Gastrocnemius medialis (tissue), 4 donors: ENCODE measurements at places on chromosomes 3 and 15. TPM values are rescaled to one million over a fixed set of nuclear protein-coding genes. Genes with fewer than 3 reads are reported as not detected.

DNA sequence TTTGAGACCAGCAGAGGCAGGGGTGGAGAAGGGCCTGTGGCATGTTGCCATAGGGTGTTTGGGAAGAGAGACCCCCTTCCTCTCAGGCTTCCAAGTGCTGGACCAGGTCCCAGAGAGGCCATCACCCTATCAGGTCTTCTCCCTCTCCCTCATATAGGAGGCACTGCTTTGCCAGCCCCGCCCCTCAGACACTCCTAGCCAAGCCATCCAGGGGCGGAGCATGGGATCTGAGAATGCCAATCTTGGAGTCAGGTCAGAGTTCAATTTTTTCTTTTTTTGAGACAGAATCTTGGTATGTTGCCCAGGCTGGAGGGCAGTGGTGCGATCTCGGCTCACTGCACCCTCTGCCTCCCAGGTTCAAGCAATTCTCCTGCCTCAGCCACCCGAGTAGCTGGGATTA is 32.7 kb downstream of the CRABP1 start:
- no peaks in the 10 kb centered on the region for H3K4me1 ChIP-seq
- H3K36me3 ChIP-seq: no peaks in the 10 kb centered on the region
- H3K4me3 ChIP-seq: no peak overlapping the region
- DNase-seq: no peak

DNA sequence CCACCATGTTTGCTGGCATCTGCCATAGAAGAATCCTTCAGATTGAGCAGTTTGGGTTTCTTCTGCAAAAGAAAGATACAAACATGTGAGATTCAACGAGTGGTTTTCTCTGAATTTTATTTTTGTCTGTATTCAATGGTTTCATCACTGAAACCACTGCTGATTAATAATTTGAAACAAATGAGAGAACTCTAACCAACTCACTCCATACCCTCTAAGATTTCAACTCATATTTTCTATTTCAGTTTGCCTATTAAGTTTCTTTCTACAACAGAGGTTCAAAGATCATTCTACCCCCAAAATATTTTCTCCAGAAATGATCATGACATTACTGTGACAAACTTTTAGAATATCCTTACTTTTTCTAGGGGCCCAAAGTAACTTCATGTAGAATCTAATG is 38.7 kb upstream of the MAN2C1 start:
- H3K27ac ChIP-seq: no peak overlapping the region
- H3K4me1 ChIP-seq: no peaks in the 10 kb centered on the region
- no peaks in the 10 kb centered on the region for H3K27me3 ChIP-seq
- H3K4me3 ChIP-seq: no peak overlapping the region
- no peak for DNase-seq
- H3K36me3 ChIP-seq: peaks cover 94% of the 10 kb centered on the region

- no peaks in the 10 kb centered on the region for H3K4me1 ChIP-seq
- H3K27ac ChIP-seq: no peak overlapping the region
- DNase-seq: no peak
- H3K27me3 ChIP-seq: no peaks in the 10 kb centered on the region
- no peak overlapping the region for H3K4me3 ChIP-seq
- no peaks in the 10 kb centered on the region for H3K36me3 ChIP-seq
Measured at GRCh38 chr3:34180532-34180931, 382.1 kb downstream of the PDCD6IP start.

The TGM4 gene
- not detected for total RNA-seq

DNA sequence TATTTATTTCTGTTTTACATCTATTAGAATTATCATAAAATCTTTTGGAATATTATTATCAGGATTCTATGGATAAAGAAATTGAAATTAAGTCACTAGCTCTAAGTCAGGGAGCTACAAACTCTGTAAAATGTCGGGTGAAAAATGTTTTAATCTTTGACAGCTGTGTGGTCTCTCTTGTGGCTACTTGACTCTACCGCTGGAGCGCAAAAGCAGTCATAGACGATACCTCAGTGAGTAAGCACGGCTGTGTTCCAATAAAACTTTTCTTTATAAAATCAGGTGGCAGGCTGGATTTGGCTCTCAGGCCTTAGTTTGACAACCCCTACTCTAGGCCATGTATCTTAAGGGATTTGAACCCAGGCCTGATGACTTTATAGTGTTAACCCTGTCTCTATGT is 88.5 kb upstream of the PFN2 start:
- H3K27ac ChIP-seq: peak overlapping the region; percentile 94
- H3K4me3 ChIP-seq: no peak overlapping the region
- peaks cover 35% of the 10 kb centered on the region for H3K4me1 ChIP-seq
- DNase-seq: no peak
- H3K27me3 ChIP-seq: no peaks in the 10 kb centered on the region

GRCh38 chr3:33149342-33149741 is 35.5 kb downstream of the CRTAP start:
- no peak for DNase-seq
- H3K4me3 ChIP-seq: no peak overlapping the region
- H3K27me3 ChIP-seq: no peaks in the 10 kb centered on the region
- H3K36me3 ChIP-seq: no peaks in the 10 kb centered on the region

DNA sequence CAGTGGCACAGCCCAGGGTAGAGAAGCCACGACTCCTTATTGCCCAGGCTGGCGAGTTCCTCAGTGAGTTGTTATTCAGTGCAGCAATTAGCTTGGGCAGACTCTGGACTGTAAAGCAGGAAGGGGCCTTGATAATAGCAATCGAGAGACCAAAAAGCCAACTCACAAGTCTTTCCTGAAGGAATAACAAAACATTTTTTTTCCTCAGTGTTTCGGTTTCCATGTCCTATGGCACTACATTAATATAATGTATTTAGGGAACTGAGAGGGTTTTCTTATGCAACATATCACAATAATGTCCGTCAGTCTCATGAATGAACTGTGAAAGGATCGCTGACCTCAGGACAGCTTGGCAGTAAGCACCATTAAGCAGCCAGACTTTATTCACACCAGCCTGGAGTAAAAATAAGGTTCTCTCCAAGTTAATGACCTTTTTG is 248.9 kb upstream of the TBL1XR1 start:
- no peak overlapping the region for H3K27ac ChIP-seq
- H3K27me3 ChIP-seq: no peaks in the 10 kb centered on the region
- no peaks in the 10 kb centered on the region for H3K4me1 ChIP-seq
- H3K4me3 ChIP-seq: no peak overlapping the region

DNA sequence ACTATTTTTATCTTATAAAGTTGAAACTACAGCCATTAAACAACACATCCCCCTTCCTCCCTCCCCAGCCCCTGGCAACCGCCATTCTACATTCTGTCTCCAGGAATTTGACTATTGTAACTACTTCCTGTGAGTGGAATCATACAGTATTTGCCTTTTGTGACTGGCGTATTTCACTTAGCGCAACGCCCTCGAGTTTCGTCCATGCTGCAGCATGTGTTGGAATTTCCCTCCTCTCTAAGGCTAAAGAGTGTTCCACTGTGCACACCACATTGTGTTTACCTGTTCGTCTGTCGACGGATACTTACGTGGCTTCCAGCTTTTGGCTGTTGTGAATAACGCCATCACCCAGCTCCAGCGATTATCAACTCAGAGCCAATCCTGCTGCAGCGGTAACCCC is 52.0 kb upstream of the DLG1 start:
- H3K4me3 ChIP-seq: no peak overlapping the region
- peaks cover 27% of the 10 kb centered on the region for H3K4me1 ChIP-seq
- DNase-seq: no peak

The B3GNT5 gene
- 20.0 TPM for total RNA-seq

The ATP8B4 gene
- 1.7 TPM for total RNA-seq

The MITF gene
- 139 TPM for total RNA-seq

The CCDC54 gene
- not detected for total RNA-seq

The NDUFAF3 gene
- total RNA-seq: 133 TPM

DNA sequence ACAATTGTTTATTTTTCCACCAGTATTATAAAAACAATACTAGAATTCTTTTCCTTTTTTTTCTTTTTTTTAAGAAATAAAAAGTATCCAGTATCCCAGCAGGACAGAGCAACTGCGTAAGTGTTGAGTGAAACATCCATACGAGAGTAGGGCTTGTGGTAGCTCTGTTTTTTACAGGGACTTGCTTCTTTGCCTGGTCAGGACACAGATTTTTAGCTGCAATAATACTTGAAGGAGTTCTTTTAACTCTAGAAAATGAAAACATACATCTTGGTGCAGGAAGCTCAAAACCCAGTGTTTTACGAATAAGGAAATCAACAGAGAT is 297.7 kb upstream of the NR2E3 start:
- no peak for DNase-seq
- H3K27ac ChIP-seq: no peak overlapping the region
- H3K4me3 ChIP-seq: no peak overlapping the region
- no peaks in the 10 kb centered on the region for H3K36me3 ChIP-seq
- H3K4me1 ChIP-seq: no peaks in the 10 kb centered on the region

- H3K36me3 ChIP-seq: no peaks in the 10 kb centered on the region
- no peaks in the 10 kb centered on the region for H3K27me3 ChIP-seq
- no peak for DNase-seq
Measured at GRCh38 chr3:141972399-141972798, 96.0 kb downstream of the ATP1B3 start.

DNA sequence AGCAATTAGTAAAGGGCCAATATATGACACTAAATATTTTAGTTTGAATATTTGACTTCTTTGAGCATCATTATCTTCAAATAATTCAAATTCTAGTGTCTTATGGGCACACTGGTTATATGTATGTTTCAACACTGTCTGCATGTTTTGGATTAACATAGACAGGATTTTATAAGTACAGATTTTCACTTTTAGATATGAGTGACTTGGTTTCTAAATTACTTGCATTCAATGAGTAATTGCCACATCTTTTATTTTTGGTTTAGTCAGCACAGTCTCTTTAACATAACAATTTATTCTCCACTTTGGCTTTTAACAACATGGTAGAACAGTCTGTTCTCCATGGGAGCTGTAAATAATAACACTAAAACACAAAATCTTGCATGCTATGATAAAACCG is 674.8 kb downstream of the TBL1XR1 start:
- no peaks in the 10 kb centered on the region for H3K36me3 ChIP-seq
- H3K27me3 ChIP-seq: no peaks in the 10 kb centered on the region

- no peaks in the 10 kb centered on the region for H3K36me3 ChIP-seq
- peak overlapping the region; percentile 97 for H3K27ac ChIP-seq
- H3K4me3 ChIP-seq: no peak overlapping the region
- no peaks in the 10 kb centered on the region for H3K27me3 ChIP-seq
- no peak for DNase-seq
Measured at GRCh38 chr3:128813097-128813496, 66.3 kb upstream of the ACAD9 start.

The WDR5B gene
- total RNA-seq: 3.0 TPM

DNA sequence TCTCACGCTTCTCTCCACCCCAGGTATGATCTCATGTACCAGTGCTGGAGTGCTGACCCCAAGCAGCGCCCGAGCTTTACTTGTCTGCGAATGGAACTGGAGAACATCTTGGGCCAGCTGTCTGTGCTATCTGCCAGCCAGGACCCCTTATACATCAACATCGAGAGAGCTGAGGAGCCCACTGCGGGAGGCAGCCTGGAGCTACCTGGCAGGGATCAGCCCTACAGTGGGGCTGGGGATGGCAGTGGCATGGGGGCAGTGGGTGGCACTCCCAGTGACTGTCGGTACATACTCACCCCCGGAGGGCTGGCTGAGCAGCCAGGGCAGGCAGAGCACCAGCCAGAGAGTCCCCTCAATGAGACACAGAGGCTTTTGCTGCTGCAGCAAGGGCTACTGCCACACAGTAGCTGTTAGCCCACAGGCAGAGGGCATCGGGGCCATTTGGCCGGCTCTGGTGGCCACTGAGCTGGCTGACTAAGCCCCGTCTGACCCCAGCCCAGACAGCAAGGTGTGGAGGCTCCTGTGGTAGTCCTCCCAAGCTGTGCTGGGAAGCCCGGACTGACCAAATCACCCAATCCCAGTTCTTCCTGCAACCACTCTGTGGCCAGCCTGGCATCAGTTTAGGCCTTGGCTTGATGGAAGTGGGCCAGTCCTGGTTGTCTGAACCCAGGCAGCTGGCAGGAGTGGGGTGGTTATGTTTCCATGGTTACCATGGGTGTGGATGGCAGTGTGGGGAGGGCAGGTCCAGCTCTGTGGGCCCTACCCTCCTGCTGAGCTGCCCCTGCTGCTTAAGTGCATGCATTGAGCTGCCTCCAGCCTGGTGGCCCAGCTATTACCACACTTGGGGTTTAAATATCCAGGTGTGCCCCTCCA is 19.1 kb downstream of the TYRO3 start:
- H3K4me1 ChIP-seq: no peaks in the 10 kb centered on the region
- no peaks in the 10 kb centered on the region for H3K36me3 ChIP-seq
- H3K27me3 ChIP-seq: no peaks in the 10 kb centered on the region
- no peak overlapping the region for H3K27ac ChIP-seq
- H3K4me3 ChIP-seq: no peak overlapping the region

GRCh38 chr3:136928240-136928639 is 29.5 kb upstream of the IL20RB start:
- no peaks in the 10 kb centered on the region for H3K36me3 ChIP-seq
- H3K4me3 ChIP-seq: no peak overlapping the region
- no peak overlapping the region for H3K27ac ChIP-seq
- no peak for DNase-seq
- peaks cover 39% of the 10 kb centered on the region for H3K4me1 ChIP-seq

The ADCY5 gene
- total RNA-seq: 4.6 TPM

The DUSP7 gene
- total RNA-seq: 36.5 TPM

DNA sequence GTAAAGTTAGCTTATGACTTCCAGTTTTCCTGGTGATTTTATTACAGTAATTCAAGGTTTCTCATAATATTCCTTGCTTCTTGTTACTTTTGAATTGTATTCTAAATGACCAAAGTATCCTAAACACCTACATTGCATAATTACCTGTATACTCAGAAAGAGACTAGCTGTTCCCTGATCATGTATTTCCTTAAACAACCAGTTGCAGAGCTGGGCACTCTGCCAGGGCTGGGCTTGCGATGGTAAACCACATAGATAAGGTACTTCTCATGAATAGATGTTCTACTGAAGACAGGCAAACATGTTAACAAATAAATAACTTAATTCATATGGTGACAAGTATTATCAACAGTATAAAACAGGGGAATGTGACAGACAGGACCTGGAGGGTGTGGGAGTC is 142.3 kb upstream of the WNT5A start:
- H3K4me3 ChIP-seq: no peak overlapping the region
- no peaks in the 10 kb centered on the region for H3K27me3 ChIP-seq
- no peak for DNase-seq
- no peak overlapping the region for H3K27ac ChIP-seq

DNA sequence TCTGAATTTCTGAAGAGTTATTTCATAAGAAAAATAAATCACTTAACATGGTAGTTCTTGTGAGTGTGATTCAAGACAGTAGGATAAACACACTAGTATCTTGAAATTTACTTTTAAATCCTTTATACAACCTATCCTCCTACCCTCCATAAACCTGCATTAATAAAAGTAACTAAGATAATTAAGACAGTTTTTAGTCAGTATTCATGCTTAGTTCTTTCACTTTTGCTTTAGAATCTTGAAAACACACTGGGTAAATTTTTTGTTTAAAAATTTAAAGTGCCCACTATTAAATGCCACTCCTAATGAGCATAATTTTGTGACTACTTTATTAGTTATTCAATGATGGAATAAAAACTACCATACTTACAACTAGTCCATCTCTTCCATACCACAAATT is 28.8 kb downstream of the GOLIM4 start:
- H3K27ac ChIP-seq: no peak overlapping the region
- H3K27me3 ChIP-seq: no peaks in the 10 kb centered on the region
- H3K4me1 ChIP-seq: peaks cover 12% of the 10 kb centered on the region
- DNase-seq: no peak

The SCAANT1 gene
- total RNA-seq: not detected

GRCh38 chr3:153614563-153614962 is 452.5 kb downstream of the RAP2B start:
- no peak overlapping the region for H3K4me3 ChIP-seq
- H3K36me3 ChIP-seq: no peaks in the 10 kb centered on the region
- no peak for DNase-seq
- H3K27ac ChIP-seq: no peak overlapping the region
- no peaks in the 10 kb centered on the region for H3K4me1 ChIP-seq
